Stimulated activated CD8-positive, alpha-beta memory T cell treated with anti-CD3 and anti-CD28 coated beads, Interleukin-15, amount 100 ng/mL, for 4 hours (primary cell): ENCODE measurements at places on chromosomes 11 and 22.

GRCh38 chr11:80849253-80849652, 1408.4 kb upstream of the TENM4 start:
- DNase-seq: no peak

GRCh38 chr11:94028436-94028835, 7.3 kb downstream of the HEPHL1 start:
- DNase-seq: no peak

GRCh38 chr22:23402275-23403151, 177.6 kb downstream of the IGLL1 start:
- DNase-seq: no peak

- DNase-seq: no peak
Observed at GRCh38 chr11:44620328-44620725, 54.9 kb downstream of the CD82 start.

- no peak for DNase-seq
Observed at GRCh38 chr11:75066061-75066460, 30.6 kb downstream of the OR2AT4 start.

DNA sequence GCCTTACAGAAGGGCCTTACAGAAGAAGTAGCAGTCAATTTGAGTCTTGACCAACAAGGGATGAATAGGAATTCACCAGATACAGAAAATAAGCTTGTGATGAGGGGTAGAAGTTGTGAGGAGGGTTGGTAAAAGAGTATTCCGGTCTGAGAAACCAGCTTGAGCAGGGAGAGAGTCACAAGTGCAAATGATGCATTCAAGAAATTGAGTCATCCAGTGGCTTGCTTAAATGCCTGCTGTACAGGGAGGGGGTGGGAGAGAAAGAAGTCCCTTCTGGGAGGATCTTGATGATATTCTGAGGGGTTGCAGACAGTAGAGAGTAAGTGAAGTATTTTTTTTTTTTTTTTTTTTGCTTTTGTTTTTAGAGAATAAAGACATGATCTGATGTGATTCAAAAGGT, 9.2 kb downstream of the CCKBR start:
- no peak for DNase-seq

DNA sequence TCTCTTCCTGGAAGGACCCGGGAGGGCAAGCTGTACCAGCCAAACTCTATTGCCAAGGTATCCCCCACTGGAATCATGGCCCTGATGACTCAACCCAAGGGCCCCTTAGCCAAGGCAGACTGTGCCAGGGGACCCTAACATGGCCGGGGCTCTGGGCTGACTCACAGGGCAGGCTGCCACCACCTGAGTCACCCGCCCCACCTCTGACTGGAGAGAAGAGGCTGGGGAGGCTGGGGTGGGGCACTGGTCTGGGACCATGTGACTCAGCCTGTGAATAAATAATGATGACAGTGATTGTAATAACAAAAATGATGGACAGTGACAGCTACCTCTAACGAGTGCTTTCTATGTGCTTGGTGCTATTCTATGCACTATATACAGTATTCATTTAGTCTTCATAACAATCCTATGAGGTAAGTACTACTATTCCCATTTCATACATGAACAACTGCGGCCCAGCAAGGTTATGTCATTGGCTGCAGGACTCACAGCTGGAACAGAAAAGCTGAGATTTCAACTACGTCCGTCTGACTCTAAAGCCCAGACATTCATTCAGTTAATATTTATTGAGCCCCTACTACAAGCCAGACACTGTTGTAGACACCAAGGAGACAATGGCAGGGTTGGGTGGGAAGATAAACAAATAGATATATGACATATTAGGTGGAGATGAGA, 84.2 kb downstream of the FBXO7 start:
- no peak for DNase-seq

DNA sequence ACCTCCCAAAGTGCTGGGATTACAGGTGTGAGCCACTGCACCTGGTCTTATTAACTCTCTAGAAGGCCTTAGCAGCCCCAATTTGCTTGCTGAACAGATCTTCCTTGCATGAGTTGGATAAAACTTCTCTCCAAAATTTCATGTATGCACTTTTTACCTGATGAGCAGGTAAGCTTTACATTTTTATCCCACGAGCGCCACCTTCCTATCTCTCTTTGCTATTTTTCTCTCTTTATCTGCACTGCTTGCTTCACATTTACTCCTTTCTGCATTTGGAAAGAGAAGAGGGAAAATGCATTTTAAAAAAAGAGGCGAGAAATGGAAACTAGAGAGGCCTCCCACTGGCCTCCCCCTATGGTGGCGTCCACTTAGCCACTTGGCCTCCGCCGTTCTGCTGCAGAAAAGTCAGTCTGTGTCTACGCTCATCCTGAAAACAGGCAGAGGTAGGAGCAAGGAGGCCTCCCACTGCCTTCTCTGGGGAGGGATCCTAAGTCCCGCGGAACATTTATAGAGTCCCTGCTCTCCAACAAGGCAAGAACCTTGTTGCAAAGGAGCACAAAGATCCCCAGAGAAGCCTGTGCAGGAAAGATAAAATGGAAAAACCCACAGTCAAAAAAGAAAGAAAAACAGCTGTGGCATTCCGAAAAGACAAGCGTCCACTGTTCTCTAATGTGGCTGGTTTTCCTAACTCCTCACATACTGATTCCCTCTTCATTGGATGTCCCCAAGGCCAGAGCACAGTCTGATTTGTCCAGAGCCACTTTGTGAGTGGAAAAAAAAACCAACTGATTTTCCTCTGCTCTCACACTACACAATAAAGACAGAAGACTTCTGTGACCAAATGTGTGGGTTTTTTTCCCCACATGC, 62.2 kb upstream of the INCENP start:
- no peak for DNase-seq

GRCh38 chr11:124625504-124626168, 3.0 kb downstream of the TBRG1 start:
- DNase-seq: no peak

GRCh38 chr22:30318799-30319419, 7.8 kb downstream of the TBC1D10A start:
- no peak for DNase-seq
